ENCODE measurements at places on chromosomes 4 and X.

DNA sequence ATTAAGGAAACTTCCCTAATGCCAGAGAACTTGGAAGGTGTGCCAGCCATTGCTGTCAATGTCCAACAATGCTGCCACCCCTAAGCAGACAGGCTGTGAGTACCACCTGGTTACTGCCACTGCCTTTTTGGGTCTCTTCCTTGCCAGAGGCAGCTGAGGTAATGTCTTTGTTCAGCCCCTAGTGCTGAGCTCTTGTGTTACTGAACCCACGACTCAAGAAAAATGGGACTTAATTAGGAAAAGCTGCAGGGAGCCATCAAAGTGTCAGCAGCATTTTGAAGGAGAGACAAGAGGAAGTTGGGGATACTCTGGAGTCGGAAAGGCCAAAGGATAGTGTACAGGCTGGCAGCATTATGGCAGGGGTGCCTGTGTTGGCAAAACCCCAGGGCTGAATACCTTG lies 283.7 kb downstream of the AFF2 start:
- H3K27ac ChIP-seq, result no peak overlapping the region
- H3K27me3 ChIP-seq, result no peaks in the 10 kb centered on the region
- no peak for DNase-seq
- H3K36me3 ChIP-seq, result peaks cover 6% of the 10 kb centered on the region
- H3K4me1 ChIP-seq, result no peaks in the 10 kb centered on the region

DNA sequence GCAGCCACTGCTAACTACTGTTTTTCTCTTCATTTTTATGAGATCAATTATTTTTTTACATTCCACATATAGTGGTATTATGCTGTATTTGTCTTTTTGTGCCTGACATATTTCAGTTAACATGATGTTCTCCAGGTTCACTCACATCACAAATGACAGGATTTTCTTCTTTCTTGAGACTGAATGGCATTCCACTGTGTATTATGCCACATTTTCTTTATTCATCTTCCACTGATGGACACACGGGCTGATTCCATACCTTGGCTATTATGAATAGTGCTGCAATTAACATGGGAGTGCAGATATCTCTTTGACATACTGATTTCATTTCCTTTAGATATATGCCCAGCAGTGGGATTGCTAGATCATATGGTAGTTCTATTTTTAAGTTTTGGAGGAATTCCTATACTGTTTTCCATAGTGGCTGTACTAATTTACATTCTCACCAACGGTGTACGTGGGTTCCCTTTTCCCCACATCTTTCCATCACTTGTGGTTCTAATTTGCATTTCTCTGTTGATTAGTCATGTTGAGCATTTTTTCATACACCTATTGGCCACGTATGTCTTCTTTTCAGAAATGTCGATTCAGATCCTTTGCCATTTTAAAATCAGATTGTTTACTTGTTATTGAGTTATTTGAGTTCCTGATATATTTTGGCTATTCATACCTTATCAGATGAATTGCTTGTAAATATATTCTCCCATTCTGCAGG lies 14.9 kb upstream of the ZCCHC4 start:
- H3K36me3 ChIP-seq, result no peaks in the 10 kb centered on the region
- no peak overlapping the region for H3K4me3 ChIP-seq
- H3K27ac ChIP-seq, result no peak overlapping the region
- H3K27me3 ChIP-seq, result no peaks in the 10 kb centered on the region
- no peaks in the 10 kb centered on the region for H3K4me1 ChIP-seq

GRCh38 chrX:31199840-31200114 lies 127.9 kb upstream of the FTHL17 start:
- no peaks in the 10 kb centered on the region for H3K27me3 ChIP-seq
- H3K4me1 ChIP-seq, result no peaks in the 10 kb centered on the region
- no peak overlapping the region for H3K27ac ChIP-seq
- H3K4me3 ChIP-seq, result no peak overlapping the region
- DNase-seq, result no peak

DNA sequence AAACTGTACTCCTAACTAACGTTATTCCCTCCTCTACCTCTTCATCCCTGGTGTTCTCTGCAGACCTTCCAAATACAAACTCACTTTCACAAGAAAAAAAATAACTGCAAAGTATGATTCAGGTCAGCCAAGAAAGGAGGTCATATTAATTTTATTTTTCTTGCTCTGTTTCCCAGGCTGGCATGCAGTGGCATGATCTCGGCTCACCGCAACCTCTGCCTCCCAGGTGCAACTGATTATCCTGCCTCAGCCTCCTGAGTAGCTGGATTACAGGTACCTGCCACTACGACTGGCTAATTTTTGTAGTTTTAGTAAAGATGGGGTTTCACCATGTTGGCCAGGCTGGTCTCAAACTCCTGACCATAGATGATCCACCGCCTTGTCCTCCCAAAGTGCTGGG lies 156.6 kb downstream of the CHIC2 start:
- no peaks in the 10 kb centered on the region for H3K27me3 ChIP-seq
- DNase-seq, result no peak

- H3K4me1 ChIP-seq, result no peaks in the 10 kb centered on the region
- no peak overlapping the region for H3K27ac ChIP-seq
- no peaks in the 10 kb centered on the region for H3K27me3 ChIP-seq
Observed at GRCh38 chrX:7286168-7286837, 138.3 kb upstream of the PUDP start.

- H3K4me3 ChIP-seq, result no peak overlapping the region
- no peak for DNase-seq
- H3K36me3 ChIP-seq, result no peaks in the 10 kb centered on the region
Observed at GRCh38 chr4:1192091-1192492, 19.7 kb upstream of the SPON2 start.

DNA sequence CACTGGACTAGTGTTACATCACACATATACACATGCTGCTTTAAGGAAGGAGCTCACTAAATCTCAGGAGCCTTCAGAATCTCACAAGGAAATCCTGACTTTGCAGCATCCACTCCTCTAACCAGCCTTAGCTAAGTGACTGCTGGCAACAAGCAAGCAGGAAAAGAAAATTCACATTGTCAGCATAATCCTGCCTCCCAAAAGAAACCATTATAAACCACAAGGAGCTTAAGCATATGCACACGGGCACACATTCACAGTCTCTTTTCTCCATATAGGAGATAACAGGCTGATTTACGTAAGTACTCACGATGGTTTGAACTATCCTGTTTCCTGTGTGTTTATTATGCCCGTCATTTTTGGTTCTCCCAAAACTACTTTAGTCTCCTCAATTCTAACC lies 136.3 kb downstream of the TMEM144 start:
- DNase-seq, result no peak
- H3K27ac ChIP-seq, result no peak overlapping the region
- no peaks in the 10 kb centered on the region for H3K36me3 ChIP-seq
- H3K4me1 ChIP-seq, result 0 out of 2 replicates have a peak, but pooled peaks cover 2% of the 10 kb centered on the region

DNA sequence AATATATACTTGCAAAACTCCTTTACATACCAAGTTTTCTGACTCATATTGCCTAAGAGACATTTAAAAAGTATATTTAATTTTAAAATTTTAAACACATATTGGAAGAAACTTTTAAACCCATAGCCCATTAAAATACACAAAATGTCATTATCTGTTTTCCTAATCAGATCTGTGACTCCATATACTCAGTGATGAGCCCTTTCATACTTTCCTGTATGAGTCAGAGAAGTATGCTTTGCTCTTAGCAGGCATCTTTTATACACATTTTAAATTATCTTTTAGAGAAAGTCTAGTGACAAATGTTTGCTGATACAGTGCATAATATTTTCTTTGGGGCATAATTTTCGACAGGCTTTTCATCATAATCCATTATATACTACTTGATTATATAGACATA lies 26.4 kb downstream of the SPIN3 start:
- no peak for DNase-seq
- H3K36me3 ChIP-seq, result peaks cover 30% of the 10 kb centered on the region
- no peaks in the 10 kb centered on the region for H3K4me1 ChIP-seq
- no peak overlapping the region for H3K4me3 ChIP-seq

DNA sequence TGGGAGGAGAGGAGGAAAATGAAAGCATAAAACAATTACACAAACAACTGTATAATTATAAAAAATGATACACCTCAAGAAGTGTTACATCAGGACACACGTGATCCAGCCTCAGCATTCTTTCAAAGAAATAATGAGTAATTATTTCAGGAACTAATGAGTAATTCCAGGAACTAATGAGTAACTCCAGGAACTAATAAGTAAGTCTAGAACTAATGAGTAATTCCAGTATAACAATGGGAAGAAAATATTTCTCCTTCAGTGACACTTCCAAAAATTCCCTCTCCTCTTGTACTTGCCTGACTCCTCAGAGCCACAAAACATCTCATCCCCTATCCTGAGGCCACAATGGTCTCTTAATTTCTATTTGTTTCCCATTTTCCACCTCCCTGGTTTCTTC lies 63.5 kb upstream of the COL25A1 start:
- no peaks in the 10 kb centered on the region for H3K27me3 ChIP-seq
- no peaks in the 10 kb centered on the region for H3K4me1 ChIP-seq
- H3K27ac ChIP-seq, result no peak overlapping the region
- H3K4me3 ChIP-seq, result no peak overlapping the region

GRCh38 chrX:36344301-36344700 lies 424.8 kb downstream of the CFAP47 start:
- no peak overlapping the region for H3K27ac ChIP-seq
- no peaks in the 10 kb centered on the region for H3K4me1 ChIP-seq
- no peak for DNase-seq
- no peaks in the 10 kb centered on the region for H3K27me3 ChIP-seq
- H3K4me3 ChIP-seq, result no peak overlapping the region
- no peaks in the 10 kb centered on the region for H3K36me3 ChIP-seq

- no peak overlapping the region for H3K27ac ChIP-seq
- H3K27me3 ChIP-seq, result no peaks in the 10 kb centered on the region
- H3K4me3 ChIP-seq, result no peak overlapping the region
- DNase-seq, result no peak
- H3K4me1 ChIP-seq, result no peaks in the 10 kb centered on the region
Observed at GRCh38 chr4:121726642-121727268, 30.0 kb upstream of the ANXA5 start.

- no peaks in the 10 kb centered on the region for H3K27me3 ChIP-seq
- no peaks in the 10 kb centered on the region for H3K4me1 ChIP-seq
- no peak overlapping the region for H3K27ac ChIP-seq
- H3K4me3 ChIP-seq, result no peak overlapping the region
- peaks cover 2% of the 10 kb centered on the region for H3K36me3 ChIP-seq
Observed at GRCh38 chr4:170772429-170772828, 682.7 kb upstream of the AADAT start.

DNA sequence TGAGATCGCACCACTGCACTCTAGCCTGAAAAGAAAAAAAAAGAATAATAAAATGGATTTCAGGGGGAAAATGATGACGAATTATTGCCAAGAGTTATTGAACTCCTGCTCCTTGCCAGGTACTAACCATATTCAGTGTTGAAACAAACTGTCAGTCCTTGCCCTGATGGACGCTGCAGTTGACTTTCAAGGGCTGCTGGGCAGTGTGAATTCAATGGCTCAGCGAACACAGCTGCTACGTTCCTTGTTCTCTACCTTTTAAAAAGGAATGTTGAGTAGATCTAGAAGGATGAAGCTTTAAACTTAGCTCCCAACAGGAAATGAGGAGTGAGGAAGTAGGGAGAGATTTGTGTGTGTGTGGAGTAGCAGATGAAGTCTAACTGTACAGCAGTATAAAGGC lies 2.7 kb downstream of the LIMCH1 start:
- H3K27me3 ChIP-seq, result no peaks in the 10 kb centered on the region
- DNase-seq, result no peak
- H3K27ac ChIP-seq, result no peak overlapping the region
- H3K4me1 ChIP-seq, result peaks cover 4% of the 10 kb centered on the region
- no peaks in the 10 kb centered on the region for H3K36me3 ChIP-seq

DNA sequence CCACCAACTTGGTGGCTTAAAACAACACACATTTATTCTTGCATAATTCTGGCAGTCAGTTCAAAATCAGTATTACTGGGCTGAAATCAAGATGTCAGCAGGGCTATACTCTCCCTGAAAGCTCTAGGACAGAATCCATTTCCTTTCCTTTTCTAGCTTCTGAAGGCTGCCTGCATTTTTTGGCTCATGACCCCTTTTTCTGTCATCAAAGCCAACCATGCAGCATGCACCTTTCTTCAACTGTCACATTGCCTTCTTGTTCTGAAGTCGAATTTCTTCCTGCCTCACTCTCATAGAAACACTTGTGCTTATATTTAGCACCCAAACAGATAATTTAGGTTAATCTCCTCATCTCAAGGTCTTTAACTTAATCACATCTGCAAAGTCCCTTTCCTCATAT lies 79.8 kb upstream of the PPP1R2C start:
- no peaks in the 10 kb centered on the region for H3K27me3 ChIP-seq
- H3K36me3 ChIP-seq, result peaks cover 7% of the 10 kb centered on the region
- no peak overlapping the region for H3K27ac ChIP-seq
- H3K4me1 ChIP-seq, result no peaks in the 10 kb centered on the region

DNA sequence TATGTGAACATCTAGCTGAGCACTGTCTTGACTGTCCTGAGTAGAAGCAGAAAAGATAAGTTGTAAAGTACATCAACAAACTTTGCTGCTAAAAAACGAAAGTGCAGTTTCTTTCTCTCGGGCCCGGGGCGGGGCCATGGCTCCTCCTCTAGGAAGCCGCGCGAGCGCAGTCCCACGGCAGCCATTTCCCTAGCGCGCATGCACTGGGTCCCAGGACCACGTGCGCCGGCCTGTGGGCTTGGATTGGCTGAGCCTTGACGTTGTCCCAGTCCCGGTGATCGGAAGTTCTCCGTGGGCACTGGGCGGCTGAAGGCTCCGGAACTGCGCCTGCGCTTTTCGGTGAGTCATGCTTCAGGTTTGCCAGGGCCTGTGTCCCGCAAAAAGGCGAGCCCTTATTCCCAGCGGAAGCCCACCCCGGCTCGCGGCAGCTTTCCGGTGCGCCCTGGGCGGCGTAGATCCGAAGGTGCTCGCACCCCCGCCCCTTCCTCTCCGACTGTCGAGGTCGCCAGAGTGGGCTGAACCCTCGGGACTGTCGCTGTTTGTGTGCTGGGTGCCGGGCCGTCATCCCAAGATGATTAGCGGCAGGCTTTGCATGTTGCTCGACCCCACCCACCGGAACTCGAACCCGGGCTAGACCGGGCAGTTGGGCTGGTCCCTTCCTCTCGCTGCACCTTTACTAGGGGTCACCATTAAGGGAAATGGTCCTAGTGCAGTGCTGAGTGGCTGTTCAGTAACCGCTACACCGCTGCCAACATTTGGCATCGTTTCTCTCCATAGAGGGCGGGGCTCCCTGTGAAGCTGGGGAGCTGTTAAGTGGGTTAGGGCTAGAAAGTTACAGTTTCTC lies at the start of gene TCEANC:
Gene TCEANC, plus strand, starts transcription at position 292 of the 844 bp plus-strand sequence. CDS start 9,368 bp downstream, outside the sequence.
- peak within 1 kb of the TSS; percentile 22 for H3K27ac ChIP-seq
- no peaks in the 10 kb centered on the region for H3K4me1 ChIP-seq
- H3K36me3 ChIP-seq, result no peaks in the 10 kb centered on the region
- peak within 1 kb of the TSS; percentile 78 for H3K4me3 ChIP-seq
- DNase-seq, result peak; percentile 95
- H3K27me3 ChIP-seq, result no peaks in the 10 kb centered on the region

GRCh38 chr4:33296876-33297455 lies 2576.8 kb downstream of the PCDH7 start:
- H3K4me1 ChIP-seq, result no peaks in the 10 kb centered on the region
- no peak overlapping the region for H3K27ac ChIP-seq
- DNase-seq, result no peak

DNA sequence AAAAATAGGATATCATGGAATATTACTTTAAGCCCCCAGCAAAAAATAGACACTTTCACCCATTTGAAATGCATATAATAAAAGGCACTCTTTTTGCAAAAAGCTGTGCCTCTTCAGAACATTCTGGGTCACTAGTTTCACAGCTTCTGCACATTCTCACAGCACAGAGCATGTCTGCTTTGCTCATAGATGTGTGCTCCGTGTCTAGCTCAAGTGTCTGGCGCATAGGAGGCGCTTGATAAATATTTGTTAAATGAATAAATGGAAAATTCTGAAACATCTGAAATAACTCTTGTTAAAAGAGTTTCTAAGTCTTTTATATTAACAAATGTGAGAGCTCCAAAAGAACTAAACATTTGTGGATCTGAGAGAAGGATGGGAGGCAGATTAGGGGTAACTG lies 275.2 kb downstream of the PTTG2 start:
- H3K27me3 ChIP-seq, result no peaks in the 10 kb centered on the region
- no peaks in the 10 kb centered on the region for H3K36me3 ChIP-seq
- H3K27ac ChIP-seq, result no peak overlapping the region

Measured in H9 (cell line).